Mammary epithelial cell (primary cell): ENCODE measurements at places on chromosomes 7 and 10. TPM values are rescaled to one million over a fixed set of nuclear protein-coding genes. Genes with fewer than 3 reads are reported as not detected.

GRCh38 chr10:3135006-3135405, 37.6 kb downstream of the PITRM1 start:
- no peak for DNase-seq

DNA sequence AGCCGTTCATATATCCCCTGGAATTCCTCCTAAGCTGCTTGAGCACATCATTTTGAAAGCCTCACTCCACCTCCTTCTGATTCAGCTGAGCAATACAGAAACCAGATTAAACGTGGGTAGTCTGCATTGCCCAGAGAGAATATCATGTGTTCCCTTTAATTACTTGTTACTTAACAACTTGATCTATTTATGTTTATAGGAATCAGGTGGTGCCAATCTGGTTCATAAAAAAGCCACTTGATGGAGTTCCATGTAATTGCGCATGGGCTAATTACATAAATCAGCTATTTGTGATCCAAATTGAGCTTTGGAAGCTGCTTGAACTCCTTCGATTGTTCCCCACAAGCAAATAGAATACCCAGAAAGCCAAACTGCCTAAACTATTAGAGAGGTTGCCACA, 114.7 kb upstream of the ADCY1 start:
- DNase-seq, result no peak

DNA sequence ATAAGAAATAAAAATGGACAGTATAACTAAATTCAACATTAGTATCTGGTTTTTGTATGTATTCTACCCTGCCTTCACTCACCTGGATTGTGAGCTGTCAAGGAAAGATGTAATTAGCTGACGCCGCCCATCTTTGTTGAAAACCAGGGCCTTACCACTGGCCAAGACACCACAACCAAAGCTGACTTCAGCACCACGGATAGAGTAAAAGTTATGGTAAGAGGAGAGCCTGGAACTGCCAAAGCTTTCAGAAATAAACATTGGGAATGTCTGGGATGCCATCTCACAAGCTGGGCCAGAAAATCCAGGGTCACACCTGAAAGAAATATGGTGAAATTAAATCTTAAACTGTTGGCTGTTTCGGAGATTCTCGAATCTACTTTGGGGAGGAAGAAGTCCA, 190.1 kb upstream of the SLC26A5 start:
- DNase-seq, result peak; percentile 38

DNA sequence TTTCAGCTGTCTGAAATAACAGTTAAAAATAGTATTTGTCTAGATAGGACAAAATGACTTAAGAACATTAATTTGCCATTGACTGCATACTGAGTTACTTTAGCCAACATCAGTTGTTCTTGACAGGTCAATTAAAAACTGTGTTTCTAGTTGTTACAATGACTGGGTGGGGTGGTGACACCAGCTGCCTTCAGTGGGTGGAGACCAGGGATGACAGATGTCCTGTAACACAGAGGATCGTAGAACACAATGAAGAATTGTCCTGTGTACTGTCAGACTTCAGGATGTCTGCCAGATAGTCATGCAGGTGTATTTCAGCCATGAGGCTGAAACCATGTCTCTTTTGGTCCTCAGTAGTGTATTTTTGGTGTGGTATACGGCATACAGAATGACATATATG, 24.4 kb downstream of the TRUB1 start:
- DNase-seq, result peak; percentile 36

The TIMM23 gene
- 99.6 TPM for polyA plus RNA-seq

The CALML3 gene
- polyA plus RNA-seq, result 42.3 TPM

- no peak for DNase-seq
Observed at GRCh38 chr7:31892099-31892829, 177.9 kb downstream of the PDE1C start.

- DNase-seq, result peak; percentile 32
Observed at GRCh38 chr10:16049782-16050181, 189.5 kb upstream of the MINDY3 start.

GRCh38 chr10:115427611-115428010, 334.4 kb downstream of the ATRNL1 start:
- DNase-seq, result no peak

- no peak for DNase-seq
Observed at GRCh38 chr10:1268831-1269230, 212.6 kb downstream of the WDR37 start.

DNA sequence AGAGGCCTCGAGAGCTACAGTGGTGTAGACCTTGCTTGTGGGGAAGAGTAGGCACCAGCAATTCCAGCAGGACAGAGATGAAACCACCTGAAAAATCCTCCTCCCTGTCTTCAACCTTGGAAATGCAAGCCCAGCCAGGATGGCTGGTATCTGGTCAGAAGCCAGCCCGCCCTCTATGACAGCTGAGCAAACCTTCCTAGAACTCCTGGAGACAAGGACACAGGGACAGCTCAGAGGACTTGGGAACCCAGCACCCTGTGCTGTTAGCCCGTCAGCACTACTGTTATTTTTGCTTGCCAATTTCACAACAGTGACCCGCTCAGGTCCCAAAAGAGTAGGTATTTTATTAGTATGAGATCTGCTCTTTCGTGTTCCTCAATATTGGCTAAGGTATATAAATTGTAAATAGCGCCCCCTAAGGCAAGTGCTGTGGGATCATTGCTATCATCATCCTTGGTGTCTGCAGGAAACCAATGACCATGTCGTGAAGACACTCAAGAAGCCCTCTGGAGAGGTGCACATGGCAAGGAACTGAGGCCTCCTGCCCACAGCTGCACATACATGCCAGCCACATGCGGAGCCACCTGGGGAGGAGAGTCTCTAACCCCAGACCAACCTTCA, 156.5 kb upstream of the CHST15 start:
- DNase-seq, result no peak

The CSGALNACT2 gene
- polyA plus RNA-seq, result 8.5 TPM

The PAX4 gene
- not detected for polyA plus RNA-seq

The EBLN1 gene
- not detected for polyA plus RNA-seq

DNA sequence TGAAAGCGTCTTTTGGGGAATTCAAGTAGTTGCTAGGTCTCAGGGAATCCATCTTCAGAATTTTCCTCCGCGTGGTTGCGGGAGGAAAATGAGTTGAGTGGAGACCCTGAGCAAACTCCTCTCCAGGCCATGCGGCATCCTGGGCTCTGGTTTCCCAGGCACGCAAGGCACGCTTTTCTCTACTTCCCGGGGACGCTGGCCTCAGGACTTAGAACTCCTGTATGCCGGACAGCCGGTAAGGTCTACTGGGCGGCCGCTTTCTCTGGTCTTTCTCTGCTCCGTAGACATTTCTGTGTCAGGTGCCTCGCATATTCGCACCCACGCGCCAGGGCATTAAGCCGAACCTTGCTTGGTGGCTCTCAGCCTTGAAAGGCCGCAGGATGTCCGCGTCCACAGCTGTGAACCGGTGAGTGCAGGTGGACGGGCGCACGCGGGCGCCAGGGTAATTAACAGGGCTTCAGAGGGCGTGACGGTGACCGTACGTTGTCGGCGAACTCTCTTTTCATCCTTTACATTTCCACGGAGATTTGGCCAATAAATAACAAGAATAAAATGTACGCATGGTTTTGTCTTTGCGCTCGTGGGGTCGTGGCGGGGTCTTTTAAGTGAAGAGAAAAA, 992 bp upstream of the RBM20 start:
- no peak for DNase-seq

The LIPF gene
- not detected for polyA plus RNA-seq

DNA sequence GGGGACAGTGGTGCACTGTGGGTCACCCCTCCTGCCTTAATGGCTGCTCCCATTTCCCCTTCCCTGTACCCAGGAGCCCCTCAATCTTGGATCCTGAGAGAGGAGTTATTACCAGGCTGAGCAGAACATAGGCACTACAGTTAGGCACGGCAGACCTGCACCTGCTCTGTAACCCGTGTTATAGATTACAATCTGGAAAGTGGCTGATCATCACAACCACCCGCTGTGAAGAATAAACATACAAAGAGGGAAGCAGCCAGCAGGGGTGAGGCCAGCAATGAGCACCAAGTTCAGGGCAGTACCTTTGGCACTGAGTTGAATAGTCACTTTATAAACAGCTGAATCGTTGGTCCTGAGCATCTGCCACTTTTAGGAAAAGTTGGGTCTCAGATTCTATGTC, 1.7 kb downstream of the CDHR1 start:
- no peak for DNase-seq

- DNase-seq, result peak; percentile 42
Observed at GRCh38 chr7:56092789-56093531, at the start of gene PHKG1. TSS of gene PHKG1 (minus strand) at chr7:56092952. CDS start at chr7:56088941, 4,011 bp downstream.

GRCh38 chr7:102047-102711, 90.2 kb upstream of the FAM20C start:
- no peak for DNase-seq

DNA sequence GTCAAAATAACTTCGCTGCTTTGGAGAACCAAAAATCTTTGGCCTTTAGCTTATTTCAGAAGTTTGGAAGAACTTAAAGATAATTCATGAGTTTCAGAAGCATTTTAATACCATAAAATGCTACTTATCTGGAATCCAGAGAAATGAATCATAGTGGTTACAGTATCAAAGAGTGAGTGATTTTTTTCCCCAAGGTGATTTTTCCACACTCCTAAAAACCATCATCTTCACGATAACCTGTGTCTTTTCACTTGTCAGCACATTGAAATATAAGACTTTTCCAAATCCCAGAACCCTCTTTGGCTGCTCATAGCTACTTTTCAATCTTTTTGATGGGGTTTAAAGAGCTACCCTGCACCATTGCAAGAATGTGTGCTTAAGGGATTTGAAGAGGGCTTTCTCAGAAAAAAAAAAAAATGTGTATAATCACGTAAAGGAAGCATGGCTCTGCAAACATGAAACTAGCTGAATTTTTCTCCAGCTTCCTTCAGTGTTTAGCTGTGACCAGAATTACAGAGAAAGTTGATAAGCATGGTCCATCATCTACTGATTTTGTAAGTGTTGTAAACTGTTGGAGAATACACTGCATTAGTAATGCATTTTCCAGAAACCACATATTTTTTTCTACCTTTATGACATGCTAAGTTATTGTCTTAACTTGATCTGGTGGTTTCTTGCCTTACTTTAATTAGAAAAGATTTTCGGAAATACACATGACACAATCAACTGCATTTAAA, 134.9 kb downstream of the BICC1 start:
- DNase-seq, result peak; percentile 81

- peak; percentile 69 for DNase-seq
Observed at GRCh38 chr10:91689731-91690168, 56.9 kb upstream of the PPP1R3C start.

DNA sequence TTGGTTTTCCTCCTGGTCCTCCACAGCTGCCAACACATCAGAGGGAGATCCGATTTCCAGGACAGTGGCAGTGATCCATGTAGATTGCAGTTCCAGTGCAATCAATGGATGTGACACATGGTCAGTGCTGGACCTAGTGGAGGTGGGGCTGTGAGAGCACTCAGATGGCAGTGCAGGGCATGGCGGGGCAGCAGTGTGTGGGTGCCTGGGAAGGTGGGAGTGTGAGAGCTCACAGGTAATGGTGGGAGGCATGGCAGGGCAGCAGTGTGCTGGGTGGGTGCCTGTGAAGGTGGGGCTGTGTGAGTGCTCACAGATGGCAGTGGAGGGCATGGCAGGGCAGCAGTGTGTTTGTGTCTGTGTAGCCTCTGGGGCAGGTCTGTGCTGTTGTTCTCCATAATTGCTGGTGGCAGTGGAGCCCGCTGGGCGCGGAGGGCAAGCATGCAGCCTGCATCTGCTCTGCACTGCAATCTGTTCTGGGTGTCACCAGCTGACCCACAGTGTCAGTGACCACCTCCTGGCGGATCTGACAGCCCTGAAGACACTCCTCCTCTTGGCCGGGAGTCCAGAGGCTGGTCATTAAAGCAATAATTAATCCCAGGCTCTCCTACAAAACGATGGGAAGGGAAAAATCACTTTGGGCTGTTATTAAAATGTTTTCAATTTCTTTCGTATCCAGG, 8.6 kb upstream of the ADARB2 start:
- DNase-seq, result no peak

The CYCS gene
- 74.1 TPM for polyA plus RNA-seq

DNA sequence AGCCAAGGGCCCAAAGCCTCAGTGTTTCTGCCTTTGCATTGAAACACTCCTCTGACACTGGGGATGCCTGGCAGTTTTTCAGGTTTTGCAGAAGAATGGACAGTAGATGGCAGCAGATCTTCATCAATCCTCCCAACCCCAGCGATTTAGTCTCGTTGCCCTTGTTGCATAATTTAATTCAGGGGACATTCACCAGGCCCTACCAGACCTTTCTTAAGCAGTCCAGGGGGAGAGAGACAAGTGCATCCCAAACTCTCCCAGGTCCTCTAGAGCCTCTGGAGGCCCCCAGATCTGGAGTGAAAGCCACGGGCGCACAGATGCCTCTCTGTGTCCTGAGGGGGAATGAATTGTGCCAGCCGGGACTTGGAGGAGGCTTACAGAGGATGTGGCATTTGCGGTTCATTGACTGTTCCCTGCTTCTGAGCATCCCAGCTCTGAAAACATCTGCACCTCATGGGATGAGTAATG, 29.6 kb downstream of the MINDY4 start:
- DNase-seq, result peak; percentile 86

The GFRA1 gene
- polyA plus RNA-seq, result 0.02 TPM

GRCh38 chr10:46560381-46560780, 3.9 kb upstream of the GPRIN2 start:
- no peak for DNase-seq

The GPC2 gene
- polyA plus RNA-seq, result 0.53 TPM

The IFIT2 gene
- 0.41 TPM for polyA plus RNA-seq

The GJC3 gene
- polyA plus RNA-seq, result 0.11 TPM

The PNLIPRP1 gene
- polyA plus RNA-seq, result not detected

The OGDHL gene
- polyA plus RNA-seq, result 0.53 TPM

GRCh38 chr10:60778971-60779796, 906 bp downstream of the CDK1 start:
- DNase-seq, result peak; percentile 49

DNA sequence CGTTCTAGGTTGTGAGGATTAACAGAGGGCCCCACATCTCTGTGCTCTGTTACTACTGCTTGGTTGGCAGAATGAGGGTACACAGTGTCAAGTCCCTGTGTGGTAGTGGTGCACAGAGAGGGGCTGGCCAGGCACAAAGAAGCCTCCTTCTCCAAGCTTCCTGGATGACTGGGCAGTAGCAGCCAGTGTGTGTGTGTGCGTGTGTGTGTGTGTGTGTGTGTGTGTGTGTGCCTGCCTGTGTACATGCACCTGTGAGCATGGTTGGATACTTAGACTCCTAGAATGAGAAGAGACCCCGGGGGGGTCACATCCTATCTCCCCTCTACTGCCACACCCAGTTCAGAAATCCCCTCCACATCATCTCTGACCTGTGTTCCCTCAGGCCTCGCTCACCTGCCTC, 146.7 kb upstream of the UNC5B start:
- DNase-seq, result no peak
